ENCODE measurements at places on chromosomes 12 and 14. TPM values are rescaled to one million over a fixed set of nuclear protein-coding genes. Genes with fewer than 3 reads are reported as not detected.

DNA sequence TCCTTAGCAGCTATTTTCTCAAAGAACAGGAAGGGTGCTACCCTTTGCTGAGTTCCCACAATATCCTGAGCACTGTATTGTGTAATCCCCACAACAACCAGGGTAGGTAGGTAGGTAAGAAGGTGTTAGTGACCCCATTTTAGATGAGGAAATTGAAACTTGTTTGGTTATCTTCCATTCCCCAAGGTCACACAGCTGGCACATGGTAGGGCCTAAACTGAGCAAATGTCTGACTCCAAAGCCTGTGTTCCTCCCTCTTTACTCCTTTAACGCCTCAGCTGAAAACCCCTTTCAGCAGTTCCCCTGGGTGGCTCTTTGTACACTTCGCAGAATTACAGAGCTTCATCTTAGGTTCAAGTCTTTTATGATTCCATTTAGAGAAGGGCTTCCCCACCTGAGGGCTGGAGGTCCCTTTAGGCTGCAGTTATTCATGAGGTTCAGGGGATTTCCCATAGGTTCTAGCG, 26.5 kb upstream of the RIC8B start:
- ATAC-seq: no peak

Gene TEAD4
- total RNA-seq: 24.7 TPM

Gene MLF2
- total RNA-seq: 234 TPM

- no peak for ATAC-seq
Measured at GRCh38 chr12:18646286-18646890, 91.4 kb downstream of the PLCZ1 start.

GRCh38 chr12:32756476-32757066, 874 bp upstream of the YARS2 start:
- ATAC-seq: no peak

DNA sequence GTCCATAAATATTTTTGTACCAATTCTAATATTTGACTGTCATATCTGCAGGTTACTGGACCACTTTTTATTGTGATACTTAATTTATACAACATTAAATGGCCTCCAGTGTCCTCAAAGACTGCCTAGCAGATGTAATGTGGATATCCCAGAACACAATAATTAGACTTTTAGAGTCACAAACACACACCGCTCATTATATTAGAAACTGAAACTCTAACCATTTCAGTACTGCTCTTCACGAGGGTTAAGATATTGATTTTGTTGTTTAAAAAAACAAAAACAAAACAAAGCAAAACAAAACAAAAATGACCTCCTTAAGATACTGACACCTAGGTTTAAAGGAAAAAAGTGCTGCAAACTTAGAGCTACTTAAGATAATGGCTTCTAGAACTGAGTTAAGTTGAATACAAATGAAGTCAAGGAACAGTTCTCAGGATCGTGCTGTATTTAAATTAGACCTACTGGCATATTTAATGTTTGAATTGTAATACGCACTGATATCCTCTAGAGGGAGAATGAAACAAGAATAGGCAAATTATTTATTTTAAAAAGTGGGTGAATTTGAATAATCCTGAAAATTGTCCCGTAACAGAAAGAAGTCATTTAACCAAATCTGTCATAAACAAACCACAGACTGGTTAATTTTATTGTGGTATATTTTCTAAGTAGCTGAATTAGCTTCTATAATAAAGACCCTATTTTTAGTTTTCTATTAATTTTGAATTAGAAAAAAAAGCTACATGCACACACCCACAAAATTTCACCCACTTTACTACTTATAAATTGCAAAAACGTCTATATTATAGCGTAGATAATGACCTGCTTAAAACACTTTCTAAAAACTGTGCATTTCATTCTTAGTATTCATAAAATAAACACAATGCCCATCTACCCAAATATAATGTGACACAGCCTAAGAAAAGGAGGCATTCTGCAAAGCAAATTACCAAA, 395.2 kb upstream of the DCN start:
- no peak for ATAC-seq

DNA sequence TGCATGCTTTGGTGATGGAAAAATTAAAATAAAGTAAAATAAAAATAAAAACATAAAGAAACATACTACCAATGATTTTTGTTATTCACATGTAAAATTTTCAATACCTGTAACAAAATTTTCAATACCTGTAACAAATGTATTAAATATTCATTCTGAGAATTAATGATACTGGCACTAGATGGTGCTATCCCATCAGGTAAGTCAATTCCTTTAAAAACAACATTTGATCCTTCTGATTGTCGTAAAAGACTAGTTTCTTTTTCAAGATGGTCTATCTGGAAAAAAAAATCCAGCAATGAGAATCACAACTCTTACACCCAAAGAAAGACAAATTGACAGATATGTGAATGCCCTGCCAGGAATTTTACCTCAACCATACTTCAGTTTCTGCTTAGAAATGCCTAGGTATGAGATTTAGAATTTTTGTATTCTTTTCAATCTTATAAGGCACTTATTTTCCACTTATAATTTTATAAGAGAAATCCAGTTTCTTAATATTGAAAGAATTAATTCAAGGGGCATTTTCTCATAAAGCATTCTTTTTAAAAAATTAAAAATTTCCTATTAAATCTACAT, 30.7 kb downstream of the CEP290 start:
- no peak for ATAC-seq

DNA sequence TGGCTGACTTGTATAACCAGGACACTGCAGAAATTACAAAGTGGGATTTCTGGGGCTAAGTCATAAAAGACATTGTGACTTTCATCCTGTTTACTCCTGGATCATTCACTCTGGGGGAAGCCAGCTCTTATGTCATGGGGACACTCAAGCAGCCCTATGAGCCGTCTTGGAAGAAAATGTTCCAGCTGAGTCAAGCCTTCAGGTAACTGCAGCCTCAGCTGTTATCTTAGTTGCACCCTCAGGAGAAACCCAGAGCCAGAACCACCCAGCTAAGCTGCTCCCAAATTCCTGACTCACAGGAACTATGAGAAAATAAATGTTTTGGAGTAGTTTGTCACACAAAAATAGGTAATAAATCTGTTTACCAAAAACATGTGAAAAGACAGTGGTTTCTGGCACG, 43.1 kb upstream of the GXYLT1 start:
- ATAC-seq: no peak

DNA sequence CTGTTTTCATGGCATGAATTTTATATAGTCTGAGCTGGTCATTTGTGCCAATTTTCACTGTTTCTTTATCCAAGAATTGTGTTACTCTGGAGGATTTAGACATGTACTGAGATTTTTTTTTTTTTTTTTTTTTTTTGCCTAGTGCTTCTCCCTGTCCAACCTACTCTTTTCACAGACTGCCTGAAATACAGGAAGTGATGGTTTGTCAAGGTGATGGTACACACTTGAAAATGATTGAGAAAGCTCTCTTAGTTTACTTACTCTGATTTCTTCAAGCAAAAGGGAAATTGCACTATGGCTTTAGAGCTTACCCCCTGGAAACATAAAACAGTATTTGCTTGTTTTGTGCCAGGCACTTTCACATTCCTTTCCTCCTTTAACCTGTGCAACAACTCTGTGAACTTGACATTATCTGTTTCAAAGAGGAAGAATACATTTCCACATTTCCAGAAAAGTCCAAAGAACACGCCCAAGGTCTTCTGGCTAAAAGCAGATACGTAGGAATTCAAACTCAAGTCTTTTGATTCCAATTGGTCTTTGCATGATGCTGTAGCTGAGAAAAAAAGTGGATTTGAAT, 181.1 kb downstream of the SLC15A5 start:
- ATAC-seq: no peak

Gene REP15
- total RNA-seq: 2.5 TPM

GRCh38 chr14:51333901-51334521, 94.0 kb downstream of the TMX1 start:
- ATAC-seq: peak; percentile 48

GRCh38 chr12:31471823-31472222, 119.1 kb downstream of the DENND5B start:
- no peak for ATAC-seq

Gene ZC2HC1C
- total RNA-seq: 5.1 TPM

GRCh38 chr12:77107121-77107520, 41.8 kb upstream of the E2F7 start:
- ATAC-seq: no peak

Gene MUCL1
- not detected for total RNA-seq

GRCh38 chr12:85273381-85274314, 6.4 kb upstream of the ALX1 start:
- no peak for ATAC-seq

- no peak for ATAC-seq
Measured at GRCh38 chr12:5437589-5437988, 5.7 kb downstream of the NTF3 start.
